ENCODE measurements at places on chromosomes 4 and X.

DNA sequence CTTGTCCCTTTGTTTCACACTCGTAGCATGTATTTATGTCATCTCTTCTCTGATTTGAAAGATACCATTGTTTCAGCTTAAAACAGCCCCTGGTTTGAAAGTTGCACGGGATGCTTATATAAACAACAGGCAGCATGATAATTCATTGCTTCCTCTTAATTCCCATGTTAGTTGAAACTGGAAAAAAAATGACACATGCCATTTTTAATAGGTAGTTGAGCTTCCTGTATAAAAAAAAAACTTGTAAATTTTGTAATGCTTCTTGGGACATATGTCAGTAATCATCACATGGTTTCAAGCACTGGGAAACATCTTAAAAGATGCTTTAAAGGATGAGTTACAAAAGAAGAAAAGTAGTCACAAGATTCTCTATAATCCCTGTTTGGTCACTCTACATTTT is 243.0 kb downstream of the PALLD start:
- no peak for DNase-seq

GRCh38 chr4:54959131-54959530 is 166.3 kb downstream of the KDR start:
- DNase-seq = no peak

GRCh38 chrX:151879856-151880255 is 32.8 kb upstream of the MAGEA4 start:
- no peak for DNase-seq

DNA sequence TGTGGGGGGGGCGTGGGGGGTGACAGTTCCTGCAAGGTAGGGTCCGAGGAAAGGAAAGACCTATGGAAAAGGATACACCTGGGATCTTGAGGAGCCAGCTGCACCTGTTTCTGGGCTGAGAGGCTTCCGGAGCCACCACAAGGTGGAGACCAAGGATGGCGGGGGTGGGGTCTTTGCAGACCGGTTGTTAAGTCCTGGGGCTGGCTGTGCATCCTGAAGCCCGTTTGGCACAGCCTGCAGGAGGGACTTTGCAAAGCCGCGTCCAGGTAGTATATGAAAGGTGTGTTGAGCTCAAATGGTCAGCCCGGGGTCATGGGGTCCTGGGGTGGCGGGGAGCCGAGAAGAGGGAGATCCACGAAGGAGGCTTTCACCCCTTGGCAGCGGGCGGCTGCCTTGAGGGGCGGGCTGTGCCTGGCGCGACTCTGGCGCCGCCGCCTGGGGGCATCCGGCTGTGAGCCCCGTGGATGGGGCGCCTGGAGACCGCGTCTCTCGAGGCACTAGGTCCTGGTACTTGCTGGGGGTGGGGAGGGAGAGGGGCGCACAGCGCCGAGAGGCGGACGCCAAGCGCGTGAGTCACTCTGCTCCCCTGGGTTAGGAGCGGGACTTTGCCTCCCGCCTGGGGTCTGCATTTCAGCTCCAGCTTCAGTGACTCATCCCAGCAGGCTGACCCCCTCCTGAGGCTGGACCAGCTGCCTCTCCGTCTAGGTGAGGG is 58.2 kb upstream of the DYNLT3 start:
- peak; percentile 32 for DNase-seq

DNA sequence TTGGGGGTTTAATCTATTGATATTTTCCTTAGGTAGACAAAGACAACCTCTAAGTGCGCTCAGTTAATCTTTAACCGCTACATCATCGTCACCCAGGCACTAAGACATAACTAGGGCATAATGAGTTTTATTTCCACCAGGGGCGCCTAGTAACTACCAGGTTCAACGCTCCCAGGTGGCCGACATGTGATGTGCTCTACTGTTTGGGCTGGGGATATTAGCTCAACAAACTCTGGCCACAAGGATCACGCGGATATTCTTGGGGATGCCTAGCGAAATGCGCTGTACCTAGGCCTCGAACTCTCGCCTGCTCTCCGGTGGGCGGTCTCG is 915 bp upstream of the RAB33B start:
- peak; percentile 89 for DNase-seq

DNA sequence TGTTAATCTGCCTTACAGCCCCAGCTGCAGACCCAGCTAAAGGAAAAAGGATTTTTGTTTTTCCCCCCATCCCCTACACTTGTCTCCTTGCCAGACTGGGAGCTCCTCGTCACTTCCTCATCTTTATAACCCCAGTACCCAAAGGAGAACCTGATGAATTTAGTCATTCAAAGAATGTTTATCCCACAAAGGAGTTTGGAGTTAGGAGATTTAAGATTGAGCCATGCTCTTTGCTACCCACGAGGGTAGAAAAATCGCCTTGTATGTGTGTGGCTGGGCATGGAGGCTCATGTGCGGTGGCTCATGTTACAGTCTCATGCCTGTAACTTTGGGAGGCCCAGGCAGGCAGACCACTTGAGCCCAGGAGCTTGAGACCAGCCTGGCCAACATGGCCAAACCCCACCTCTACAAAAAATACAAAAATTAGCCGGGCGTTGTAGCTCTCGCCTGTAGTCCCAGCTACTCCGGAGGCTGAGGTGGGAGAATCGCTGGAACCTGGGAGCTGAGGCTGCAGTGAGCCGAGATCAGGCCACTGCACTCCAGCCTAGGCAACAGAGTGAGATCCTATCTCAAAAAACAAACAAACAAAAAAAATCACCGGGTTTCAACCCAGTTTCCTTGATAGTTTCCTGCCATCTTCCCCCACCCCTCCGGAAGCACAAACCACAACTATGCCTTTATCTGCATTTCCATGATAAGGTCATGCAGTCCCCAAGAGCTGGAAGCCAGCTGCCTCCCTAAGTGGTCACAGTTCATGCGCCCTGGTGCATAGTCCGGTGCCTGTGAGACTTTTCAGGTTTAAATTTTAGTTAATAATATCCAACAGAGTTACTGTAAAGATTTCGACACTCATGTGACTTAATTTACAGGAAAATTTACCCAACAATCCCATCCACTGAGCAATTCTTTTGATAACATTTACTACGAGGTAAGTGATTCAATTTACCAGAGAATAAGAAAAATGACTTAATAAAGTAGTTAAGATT is 1.5 kb downstream of the CFAP97 start:
- peak; percentile 40 for DNase-seq

GRCh38 chr4:110344165-110344564 is 131.8 kb upstream of the ENPEP start:
- DNase-seq = peak; percentile 8

GRCh38 chr4:80803337-80803736 is 227.2 kb upstream of the BMP3 start:
- no peak for DNase-seq

DNA sequence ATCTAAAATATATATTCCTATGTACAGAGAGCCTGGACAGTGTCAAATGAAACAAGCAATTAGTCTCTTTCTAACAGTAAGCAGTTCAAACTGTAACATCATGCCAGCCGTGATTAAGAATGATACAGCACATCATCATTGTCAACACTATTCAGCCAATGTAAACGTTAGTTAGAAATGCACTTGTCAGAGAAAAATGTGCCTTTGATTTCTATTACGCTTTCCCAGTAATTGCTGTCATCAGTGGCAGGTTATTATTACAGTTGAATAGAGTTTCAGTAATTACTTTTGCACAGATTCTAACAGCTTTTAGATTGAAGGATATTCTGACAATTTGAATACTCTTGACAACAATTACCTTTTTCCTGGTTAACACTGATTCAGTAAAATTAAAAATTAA is 1007.1 kb downstream of the SH3BGRL start:
- no peak for DNase-seq

DNA sequence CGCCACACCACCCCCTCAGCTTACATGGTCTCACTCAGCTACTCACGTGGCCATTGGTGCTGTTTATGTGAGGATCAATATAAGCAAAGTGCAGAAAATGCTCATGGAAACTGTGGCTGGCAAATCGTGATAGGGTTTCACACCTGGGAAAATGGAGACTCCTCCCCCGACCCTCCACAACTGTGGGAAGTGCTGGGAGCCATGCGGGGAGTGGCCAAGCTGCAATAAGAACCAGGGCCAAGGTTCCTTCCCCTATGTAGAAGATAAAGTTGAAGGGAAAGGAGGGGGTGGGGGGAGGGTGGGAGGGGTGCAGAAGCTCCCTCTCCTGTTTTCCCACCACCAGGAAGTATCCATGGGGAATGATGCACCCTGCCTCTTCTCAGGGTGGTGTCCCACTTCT is 145.5 kb upstream of the MAMLD1 start:
- DNase-seq = no peak

DNA sequence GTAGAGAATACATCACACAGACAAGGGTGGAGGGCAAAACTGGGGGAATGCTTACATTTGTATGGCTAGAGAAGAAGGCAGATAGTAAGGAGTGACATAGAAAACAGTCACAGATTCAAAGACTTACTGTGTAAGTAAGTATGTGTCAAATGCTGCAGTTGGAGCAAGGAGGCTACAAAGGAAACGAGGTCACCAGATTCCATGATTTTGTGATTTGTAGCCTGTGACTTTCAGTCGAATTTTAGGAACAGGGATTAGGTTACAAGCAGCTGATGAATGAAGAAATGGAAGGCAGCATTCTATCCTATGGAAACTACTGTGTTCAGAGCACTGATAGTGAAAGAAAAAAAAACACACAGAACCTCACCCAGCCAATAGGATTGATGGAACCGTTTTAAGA is 407.9 kb downstream of the IL15 start:
- DNase-seq = no peak

GRCh38 chrX:103607364-103608305 is at the start of gene TCEAL3:
Gene TCEAL3, plus strand, starts transcription at chrX:103607963. Its CDS starts 1,102 bp downstream, at chrX:103609065.
- peak; percentile 30 for DNase-seq

- DNase-seq = no peak
These were observed 2.4 kb upstream of the FAM53A start for GRCh38 chr4:1686440-1687036.

DNA sequence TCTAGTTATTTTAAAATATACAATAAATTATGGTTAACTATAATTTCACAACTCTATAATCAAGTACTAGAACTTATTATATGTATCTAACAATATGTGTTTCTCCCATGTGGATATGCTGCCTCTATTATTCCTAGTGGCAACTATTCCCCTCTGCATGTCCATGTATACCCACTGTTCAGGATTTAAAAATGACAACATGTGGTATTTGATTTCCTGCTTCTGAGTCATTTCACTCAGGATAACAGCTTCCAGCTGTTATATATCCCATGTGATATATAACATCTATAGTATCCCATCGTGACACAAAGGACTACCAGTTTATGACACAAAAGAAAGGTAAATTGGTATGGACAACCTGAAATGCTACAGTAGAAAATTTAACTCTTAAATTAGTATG is 167.4 kb upstream of the TACR3 start:
- DNase-seq = no peak

DNA sequence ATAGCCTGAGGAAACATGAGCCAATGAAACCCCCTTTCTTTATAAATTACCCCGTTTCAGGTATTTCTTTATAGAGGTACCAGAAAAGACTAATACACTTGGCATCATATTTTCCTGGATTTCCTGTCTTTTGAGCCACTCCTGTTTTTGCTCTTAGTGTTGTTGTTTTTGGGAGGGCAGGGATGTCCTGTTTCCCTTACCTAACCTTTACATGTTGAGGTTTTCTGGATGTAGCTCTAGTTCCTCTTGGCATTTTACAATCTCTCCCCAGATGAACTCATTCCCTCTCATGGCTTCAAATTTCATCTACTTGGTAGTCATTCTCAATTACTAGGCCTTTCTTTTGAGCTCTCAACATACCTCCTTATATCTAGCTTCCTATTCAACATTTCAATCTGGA is 104.1 kb upstream of the MAB21L2 start:
- DNase-seq = no peak

DNA sequence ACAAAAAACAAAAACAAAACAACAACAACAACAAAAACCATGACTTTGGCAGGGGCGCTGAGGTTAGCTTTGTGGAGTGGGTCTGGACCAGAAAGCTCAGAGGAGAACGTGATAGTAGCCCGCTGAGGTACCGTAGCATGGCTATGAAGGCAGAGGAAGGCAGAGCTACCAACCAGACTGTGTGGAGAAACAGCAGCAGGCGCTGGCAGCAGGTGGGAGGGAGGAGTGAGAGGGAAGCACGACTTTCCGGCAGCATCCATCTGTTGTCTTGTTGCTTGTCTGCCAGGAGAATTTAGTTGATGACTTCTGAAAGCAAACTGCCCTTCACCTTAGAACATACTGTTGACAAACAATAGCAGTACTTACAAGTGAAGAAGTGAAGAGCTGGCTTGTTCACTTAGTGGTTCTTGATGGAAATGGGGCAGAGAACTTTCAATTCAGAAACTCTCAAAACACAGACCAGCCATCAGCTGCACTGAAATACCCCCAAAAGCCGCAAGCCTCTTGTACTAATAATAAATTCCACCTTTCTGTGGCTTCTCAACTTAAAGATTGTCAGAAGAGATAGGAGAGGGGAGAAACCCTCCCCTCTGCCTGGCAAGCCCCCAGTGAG is 447.2 kb downstream of the SLITRK2 start:
- DNase-seq = no peak

GRCh38 chr4:153549405-153549804 is 83.2 kb downstream of the TMEM131L start:
- no peak for DNase-seq

DNA sequence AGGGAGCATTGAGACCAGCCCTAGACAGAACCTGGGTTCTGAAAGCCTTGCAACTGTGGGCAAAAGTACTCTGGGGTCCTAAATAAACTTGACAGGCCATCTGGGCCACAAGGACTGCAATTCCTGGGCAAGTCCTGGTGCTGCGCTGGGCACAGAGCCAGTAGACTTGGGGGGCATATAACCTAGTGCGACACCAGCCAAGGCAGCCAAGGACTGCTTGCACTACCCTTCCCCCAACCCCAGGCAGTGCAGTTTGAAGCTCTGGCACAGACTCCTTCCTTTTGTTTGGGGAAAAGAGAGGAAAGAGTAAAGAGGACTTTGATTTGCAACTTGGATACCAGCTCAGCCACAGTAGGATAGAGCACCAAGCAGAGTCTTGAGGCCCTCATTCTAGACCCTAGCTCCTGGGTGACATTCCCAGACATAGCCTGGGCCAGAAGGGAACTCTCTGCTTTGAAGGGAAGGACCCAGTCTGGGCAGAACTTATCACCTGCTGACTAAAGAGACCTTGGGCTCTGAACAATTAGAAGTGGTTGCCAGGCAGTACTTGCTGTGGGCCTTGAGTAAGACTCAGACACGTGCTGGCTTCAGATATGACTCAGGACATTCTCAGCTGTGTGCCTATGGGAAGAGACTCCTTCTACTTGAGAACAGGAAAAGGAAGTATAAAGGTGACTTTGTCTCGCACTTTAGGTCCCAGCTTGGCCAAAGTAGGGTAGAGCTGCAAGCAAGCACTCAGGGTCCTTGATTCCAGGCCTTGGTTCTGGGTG is 522.8 kb downstream of the GLUD2 start:
- DNase-seq = no peak

DNA sequence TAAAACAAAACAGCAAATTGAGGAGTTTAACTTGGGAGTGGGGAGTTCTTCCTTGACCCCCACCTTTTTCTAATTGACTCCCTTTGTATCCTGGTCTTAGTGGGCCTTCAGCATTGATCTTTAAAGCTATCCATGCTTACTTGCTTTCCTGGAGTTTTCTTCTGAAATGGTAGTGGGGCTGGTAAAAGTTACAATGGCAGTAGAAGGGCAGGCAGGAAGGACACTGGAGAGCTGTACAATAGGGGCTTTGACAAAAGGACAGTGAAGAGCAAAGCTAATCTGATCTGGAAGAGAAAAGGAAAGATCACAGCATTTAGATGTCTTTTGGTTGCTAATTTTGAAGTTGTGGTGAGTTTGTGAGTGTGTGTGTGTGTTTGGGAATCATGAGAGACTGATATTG is 111.5 kb downstream of the MID1 start:
- no peak for DNase-seq
